Activated B cell treated with CpG ODN at 0.5 μM for 24 hours (primary cell): ENCODE measurements at places on chromosomes 5 and 9. TPM values are rescaled to one million over a fixed set of nuclear protein-coding genes. Genes with fewer than 3 reads are reported as not detected.

GRCh38 chr9:129258124-129258822, 80.2 kb upstream of the IER5L start:
- DNase-seq: peak; percentile 41

- DNase-seq: no peak
Measured at GRCh38 chr5:144698484-144698883, 527.8 kb downstream of the KCTD16 start.

DNA sequence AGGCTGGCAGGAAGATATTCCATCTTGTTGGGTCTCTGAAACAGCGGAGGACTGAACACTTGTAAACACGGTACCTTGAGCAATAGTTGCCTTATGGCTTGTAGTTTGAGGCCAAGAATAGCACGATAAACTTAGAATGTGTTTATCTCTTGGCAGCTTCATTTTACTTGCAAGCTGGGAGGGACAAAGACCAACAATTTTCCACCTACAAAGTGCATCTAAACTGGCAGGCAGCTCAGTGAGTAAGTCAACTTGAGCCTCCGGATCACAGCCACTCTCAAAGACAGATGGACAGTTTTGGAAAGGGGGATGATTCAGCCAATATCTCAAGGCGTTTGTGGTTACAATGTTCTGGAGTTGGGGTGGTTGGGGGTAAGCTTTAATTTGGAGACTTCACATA, 652.6 kb downstream of the CETN3 start:
- DNase-seq: no peak

DNA sequence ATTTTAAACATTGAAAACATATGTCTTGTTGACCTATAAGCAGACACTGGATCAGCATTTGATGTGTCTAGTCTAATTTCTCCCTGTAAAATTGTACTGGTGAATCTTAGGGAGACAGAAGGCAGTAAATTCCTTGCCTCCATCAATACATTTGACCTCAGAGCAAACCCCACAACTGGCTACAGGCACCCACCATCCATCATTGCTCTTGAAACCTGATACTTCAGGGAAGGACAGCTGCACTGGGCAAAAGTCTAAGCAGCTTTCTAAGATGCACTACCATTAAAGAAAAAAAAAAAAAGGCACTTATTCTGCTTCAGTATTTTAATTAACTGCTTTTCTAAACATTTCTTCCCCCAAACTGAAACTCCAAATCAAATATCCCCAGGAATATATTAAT, 1051.3 kb upstream of the DMAC1 start:
- no peak for DNase-seq

HMGCR gene
- 105 and 131 TPM in 2 replicates for total RNA-seq

DNA sequence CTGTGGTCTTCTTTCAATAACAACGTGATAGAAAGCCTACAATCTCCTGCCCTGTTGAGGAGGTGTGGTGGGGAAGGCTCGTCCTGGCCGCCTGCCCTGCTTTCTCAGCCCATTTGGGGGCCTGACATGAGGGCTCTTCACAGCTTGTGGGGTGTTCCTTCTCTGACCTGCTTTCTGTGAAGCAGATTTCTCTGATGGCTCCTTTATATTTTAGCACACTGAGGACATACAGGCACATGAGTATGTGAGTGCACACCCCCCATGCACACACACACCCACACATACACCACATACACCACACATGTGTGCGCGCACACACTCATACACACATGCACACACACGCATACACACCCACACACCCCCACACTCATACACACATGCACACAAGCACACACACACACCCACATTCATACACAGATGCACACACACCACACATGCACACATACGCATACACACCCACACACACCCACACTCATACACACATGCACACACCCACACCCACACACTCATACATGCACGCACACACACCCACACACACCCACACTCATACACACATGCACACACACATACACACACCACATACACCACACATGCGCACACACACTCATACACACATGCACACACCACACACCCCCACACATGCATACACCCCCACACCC, 117.5 kb downstream of the COL5A1 start:
- DNase-seq: no peak

- no peak for DNase-seq
Measured at GRCh38 chr5:167479779-167480178, 811.7 kb upstream of the WWC1 start.

DNA sequence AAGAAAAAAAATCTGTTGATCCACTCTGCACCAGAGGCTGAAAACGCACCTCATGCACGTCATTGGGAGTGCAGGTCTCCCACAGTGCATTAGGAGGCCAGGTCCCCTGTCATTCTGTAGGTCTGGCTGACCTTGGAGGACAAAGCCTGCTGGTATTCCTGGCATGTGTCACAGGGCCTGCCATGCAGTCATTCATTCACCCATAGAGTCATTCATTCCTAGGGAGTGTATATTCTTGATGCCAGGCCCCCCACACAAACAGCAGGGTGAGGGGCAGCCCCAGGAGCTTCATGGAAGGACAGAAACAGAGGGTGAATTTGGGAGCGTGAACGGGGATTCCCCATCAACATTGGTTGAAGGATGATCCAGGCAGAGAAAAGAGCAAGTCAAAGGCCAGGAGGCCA, 2.2 kb downstream of the GBGT1 start:
- DNase-seq: no peak

GRCh38 chr9:20835377-20836286, 151.6 kb downstream of the FOCAD start:
- DNase-seq: no peak

ANKRD55 gene
- not detected in 2 replicates for total RNA-seq

- no peak for DNase-seq
Measured at GRCh38 chr5:17365811-17366138, 132.3 kb upstream of the TAF11L2 start.

TERT gene
- total RNA-seq: 0.22 and 0.35 TPM in 2 replicates

NFIL3 gene
- total RNA-seq: 3.1 and 3.9 TPM in 2 replicates

PAEP gene
- total RNA-seq: not detected in 2 replicates

GRCh38 chr5:35745193-35745592, 111.5 kb upstream of the IL7R start:
- no peak for DNase-seq

- DNase-seq: no peak
Measured at GRCh38 chr5:180387798-180388197, 34.7 kb upstream of the GFPT2 start.

DNA sequence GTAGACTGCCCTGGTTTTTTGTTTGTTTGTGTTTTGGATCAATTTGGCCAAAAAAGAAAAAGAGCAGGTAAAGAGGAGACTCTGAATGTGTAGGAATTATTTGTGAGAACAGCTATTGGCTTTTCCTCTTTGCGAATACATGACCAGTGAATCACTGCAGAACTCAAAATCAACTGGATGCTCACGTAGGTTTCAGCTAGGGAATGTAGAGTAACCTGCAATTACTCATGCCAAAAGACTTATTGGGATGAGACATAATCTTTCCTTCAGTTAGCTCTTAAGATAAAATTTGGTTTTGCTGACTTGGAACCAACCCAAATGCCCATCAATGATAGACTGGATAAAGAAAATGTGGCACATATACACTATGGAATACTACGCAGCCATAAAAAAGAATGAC, 348.0 kb downstream of the NPR3 start:
- DNase-seq: no peak

- no peak for DNase-seq
Measured at GRCh38 chr5:1971944-1972343, 89.2 kb upstream of the IRX4 start.

DNA sequence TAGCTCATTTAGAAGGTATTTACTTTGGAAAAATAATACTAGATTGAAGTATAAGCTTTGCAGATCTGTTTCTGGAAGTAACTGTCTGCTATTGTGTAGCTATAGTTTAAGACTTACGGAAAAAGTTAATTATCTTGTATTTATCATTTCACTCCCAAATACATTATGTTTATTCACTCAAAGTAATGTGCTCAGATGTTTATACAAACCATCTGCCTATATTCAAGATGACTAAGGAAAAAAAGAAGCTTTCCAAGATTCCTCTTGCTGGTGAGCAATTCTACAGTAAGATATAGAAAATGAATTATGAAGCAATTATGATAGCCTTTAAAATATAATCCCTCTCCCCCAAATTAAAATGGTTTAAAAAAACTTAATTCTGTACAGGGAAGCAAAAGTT, 137.9 kb downstream of the KIAA0825 start:
- no peak for DNase-seq

DNA sequence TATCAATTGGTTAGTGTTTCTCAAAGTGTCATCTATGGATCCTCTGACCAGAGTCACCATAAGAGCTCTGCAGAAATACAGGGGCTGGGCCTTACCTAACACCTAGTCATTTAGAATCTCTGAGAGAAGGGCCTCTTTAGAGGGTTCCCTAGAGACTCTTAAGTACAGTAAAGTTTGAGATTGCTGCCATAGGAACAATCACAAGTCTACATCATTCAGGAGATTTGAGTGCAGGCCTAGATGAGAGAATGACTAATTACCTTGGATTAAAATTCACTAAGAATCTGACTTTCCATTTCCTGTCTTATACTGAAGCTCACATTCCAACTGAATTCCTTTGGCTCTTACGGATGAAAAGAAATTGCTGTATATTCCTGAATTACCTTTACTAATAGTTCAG, 182.1 kb upstream of the PTGER4 start:
- no peak for DNase-seq

PRR16 gene
- 0.15 and 0.29 TPM in 2 replicates for total RNA-seq

GRCh38 chr9:131739959-131740648, at the start of gene RAPGEF1:
Gene RAPGEF1, minus strand, starts transcription at chr9:131740076. Its CDS starts 246 bp downstream, at chr9:131739830.
- peak; percentile 97 for DNase-seq

LCN2 gene
- total RNA-seq: not detected in 2 replicates

DNA sequence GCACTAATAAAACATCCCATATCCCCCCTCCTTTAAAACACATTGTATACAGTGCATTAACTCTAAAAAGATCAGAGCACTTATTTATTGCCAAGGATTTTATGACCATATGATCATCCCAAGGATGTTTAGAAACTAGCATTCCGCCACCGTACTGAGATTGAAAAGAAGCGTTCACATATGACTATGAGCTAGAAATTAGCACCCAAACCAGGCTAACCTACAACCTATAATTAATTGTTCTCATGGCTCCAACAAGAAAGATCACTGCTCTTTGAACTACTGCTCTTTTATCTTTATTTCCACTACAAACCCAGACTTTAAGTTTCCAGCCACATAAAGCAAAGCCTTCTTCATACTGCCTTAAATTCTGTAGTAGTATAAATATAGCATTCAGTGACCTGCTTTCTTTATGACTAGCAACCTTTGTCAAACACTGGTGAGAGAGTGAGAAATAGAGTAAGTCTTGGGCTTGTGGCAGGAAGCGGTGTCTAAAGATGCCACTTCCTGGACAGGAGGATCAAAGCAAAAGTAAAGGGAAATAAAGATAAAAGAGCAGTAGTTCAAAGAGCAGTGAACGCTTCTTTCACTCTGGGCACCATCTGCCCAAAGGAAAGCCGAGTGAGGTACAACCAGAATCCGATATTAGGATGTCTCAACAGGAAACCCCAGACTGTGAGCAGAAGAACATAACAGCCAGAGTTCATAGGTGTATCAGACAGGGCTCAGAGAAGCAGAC, 151.1 kb upstream of the ERCC6L2 start:
- no peak for DNase-seq

DNA sequence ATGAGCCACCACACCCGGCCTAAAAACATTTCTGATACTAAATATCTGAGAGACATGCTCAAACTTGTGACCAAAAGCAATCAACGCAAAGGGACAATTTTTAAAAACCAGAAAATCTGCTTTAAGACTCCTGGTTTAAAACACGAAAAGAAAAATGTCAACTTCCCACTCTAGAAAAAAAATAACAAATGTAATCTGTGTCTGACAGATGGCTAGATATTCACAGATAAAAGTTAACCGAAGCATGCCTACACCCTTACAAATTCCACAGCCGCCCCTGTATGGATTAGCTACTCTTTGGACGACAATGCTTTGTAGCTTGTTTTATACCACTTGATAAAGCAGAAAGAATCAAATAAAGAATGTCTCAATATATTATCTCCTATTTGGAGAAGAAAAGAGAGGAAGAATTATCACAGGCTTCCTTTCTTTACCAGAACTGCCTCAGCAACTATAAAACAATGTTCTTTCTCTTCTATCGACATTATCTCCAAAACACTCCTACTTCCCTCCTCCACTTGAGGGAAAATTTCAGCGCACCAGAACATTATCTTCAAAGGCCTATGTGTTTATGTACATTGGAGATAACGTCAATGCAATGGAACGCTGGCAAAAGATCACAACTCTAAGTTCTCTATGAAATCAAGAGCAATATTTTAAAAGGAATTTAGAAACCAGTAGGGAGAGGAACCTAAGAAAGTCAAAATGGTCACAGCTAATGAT, 26.2 kb downstream of the CEMIP2 start:
- no peak for DNase-seq

DNA sequence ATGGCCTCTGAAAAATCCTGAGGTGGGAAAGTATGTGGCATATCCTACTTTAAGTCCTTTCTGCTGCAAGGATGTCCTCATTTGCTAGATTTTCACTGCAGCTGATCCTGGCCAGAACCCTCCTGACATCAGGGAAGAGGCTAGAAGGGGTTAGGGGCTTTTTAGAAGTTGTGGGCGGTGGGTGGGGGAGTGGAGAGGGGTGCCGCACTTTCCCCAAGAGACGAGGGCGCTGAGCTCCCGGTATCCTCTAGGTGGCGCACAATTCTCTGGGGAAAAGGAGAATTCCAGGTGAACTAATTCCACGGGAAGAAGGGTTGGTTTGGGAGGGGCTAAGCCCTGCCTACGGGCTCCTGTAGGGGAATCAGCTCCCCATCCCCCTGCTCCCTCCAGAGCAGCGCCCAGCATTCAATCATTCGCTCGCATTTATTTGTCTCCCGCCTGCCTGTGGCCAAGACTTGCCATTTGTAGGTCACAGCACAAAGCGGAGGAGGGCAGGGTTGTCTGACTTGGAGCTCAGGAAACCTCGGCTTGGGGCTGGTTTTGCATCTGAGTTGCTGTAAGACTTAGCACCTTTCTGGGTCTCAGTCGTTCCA, 42.9 kb upstream of the HAND1 start:
- DNase-seq: no peak

RABGAP1 gene
- total RNA-seq: 47.4 and 58.1 TPM in 2 replicates

MCC gene
- 0.22 and 0.32 TPM in 2 replicates for total RNA-seq

DNA sequence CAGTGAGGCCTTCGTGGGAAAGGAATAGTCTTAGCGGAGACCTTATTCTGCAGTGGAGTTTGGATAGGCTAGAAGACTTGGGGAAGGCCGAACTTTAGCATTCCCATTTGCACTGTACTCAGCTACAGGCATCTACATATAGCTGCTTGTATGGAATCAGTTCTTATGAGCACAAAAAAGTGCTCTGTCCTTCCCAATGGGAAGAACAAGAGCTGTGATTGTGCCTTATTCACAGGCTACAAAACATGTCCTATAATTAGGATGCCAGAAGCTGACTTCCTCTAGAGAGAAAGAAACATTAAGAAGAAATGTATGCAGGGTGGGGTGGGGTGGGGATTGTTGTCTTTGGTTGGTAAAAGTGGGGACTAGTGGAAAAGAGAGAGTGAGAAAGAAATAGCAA, 154.7 kb downstream of the ATP10B start:
- no peak for DNase-seq
